ENCODE measurements at places on chromosomes 6 and 20.

DNA sequence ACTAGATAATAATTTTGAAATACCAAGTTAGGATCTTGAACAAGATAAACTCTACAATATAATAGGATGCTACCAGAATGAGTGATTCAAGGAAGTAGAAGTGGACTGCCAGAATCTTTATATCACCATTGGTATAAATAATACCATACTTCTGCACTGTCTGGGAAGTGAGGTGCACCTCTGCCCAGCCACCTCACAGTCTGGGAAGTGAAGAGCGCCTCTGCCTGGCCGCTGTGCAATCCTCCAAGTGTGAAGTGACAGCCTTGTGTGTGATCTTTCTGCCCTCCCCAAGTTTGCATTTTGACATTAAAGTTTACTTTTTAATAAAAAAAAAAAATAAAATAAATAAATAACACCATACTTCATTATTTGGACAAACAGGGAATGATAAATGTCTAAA, 18.8 kb downstream of the LATS1 start:
- no peak for DNase-seq

DNA sequence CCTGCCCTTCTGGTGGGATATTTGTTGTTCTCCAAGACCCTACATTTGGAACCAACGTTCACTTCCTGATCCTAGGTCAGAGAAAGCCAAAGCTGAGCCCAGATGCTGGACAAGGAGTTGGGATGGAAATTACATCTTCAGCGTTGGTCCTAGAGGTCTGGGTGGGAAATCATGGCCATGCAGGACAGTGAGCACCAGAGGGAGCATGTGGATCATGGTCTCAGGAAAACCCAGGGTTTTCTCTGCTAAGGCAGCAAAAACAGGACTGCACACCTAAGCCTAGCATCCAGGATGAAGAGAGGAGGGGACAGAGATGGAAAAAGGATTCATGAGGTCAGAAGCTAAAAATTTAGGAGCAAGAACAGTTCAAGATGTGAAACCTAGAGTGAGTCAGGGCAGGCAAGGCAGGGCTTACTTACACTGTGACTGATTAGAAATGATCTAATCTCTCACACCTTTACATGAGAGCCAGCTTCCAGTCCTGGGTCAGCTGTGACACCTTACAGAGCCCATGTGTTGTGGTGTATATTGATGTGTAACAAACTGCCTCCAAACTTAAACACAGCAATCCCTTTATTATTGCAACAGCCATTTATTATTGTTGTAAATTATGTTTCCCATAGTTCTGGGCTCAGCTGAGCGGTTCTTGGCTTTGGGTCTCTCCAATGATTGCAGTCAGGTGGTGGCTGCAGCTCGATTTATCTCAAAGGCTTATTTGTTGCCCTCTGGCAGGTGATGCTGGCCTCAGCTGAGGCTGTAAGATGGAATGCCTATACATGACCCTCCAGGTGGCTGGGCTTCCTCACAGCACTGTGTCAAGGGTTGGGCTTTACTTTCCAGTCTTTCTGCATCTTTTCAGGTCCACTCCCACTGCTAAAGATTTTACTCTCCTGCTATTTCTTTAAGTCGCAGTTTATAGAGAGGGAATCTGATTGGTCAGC, 6.5 kb downstream of the C20orf202 start:
- DNase-seq: peak; percentile 21

DNA sequence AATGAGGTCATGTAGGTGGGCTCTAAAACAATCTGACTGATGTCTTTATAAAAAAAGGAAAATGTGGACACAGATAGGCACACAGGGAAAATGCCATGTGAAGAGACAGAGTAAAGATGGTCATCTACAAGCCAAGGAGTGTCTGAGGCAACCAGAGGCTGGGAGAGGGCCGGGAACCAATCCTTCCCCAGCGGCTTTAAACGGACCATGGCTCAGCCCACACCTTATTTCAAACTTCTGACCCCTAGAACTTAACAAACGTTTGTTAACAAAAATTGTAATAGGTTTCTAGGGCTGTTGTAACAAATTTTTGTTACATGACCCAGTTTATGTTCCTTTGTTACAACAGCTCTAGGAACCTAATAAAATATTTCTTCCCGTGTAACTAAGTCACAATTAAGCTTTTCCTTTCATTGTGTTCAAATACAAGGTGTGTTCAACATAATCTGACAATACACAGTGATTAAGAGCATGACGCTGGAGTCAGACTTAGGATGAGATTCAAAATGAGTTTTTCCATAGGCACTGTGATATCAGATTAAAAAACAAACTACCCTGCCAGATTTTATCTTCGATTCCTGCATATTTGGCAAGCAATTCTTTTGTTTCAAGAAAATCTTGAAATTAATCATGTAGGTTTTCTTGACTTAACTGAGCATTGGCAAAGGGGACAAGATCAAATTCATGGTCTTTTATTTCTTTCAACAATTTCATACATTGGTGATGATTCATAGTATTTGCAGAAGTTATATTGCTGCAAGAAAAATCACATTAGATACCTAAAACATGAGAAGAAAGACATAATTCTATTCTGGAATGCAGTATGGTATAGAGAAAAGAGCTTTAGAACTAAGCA, 169.5 kb upstream of the RIPOR2 start:
- no peak for DNase-seq

DNA sequence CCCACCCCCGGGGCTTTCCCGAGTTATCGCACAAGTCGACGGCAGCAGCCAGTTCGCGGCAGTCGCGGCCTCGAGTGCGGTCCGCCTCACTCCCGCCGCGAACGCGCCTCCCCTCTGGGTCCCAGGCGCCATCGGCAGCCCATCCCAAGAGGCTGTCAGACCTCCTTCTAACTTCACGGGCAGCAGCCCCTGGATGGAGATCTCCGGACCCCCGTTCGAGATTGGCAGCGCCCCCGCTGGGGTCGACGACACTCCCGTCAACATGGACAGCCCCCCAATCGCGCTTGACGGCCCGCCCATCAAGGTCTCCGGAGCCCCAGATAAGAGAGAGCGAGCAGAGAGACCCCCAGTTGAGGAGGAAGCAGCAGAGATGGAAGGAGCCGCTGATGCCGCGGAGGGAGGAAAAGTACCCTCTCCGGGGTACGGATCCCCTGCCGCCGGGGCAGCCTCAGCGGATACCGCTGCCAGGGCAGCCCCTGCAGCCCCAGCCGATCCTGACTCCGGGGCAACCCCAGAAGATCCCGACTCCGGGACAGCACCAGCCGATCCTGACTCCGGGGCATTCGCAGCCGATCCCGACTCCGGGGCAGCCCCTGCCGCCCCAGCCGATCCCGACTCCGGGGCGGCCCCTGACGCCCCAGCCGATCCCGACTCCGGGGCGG, 1.6 kb downstream of the GNAS start:
- no peak for DNase-seq

DNA sequence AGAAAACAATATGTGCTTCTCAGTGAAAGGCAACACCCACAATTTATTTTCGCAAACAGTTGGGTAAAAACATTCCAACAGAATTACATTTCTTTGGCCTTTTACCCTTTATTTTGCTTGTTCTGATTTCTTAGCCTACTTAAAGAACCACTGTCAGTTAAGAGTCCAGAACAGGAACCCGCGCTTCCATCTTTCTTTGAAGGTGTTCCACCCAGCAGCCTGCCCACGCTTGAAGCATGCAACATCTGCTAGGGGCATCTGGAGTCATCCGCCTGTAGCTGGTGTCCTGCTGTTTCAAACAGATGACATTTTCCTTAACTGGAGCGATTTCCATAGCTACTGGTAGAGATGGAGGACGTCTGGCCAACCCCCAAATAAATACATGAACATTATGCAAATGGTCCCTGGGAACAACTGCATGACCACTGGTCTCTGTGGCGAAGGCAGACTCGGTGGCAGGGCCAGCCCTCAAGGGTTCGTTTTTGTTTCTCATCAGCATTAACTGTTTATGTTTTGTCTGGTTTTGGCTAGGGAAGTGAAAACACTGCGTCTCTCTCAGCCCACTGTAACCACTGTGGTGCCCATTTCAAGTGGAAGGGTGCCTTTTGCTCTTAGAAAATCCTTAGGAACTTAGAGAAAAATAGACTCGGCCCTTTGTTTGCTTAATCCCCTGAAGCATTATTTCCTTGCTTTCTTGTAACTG, 51.6 kb downstream of the LAMA4 start:
- no peak for DNase-seq

- DNase-seq: no peak
Measured at GRCh38 chr20:15240801-15241200, 903.4 kb upstream of the FLRT3 start.

DNA sequence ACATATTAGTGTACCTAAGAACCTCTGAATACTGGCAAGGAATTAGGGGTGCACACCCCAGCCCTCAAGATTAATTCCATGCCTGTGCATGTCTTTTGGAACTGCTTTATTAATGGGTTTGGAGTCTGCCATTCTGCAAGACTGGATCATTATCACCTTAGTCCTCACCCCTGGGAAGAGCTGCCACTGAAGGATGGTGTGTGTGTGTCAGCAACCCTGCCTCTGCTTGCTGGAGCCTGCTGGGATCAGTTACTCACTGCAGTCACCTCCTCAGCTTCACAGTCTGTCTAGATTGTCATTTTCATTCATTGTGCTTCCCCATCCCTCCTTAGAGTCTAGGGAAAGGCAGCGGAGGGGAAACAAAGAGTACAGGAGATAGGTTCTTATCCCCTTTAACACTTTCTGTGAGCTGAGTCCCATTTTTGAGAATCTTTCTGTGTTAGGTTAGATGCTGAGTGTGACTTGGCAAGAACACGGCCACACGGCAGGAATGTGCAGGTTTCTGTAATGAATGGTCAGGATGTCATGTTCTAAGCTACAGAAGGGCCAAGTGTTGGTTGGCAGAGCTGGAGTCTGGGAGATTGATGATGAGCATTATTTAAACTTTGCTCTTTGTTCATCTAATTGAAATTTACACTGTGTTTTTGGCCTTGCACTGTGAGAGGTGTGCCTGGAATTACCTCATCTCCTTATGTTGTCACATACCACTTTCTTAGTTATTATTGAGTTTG, 21.1 kb downstream of the GHRH start:
- no peak for DNase-seq

DNA sequence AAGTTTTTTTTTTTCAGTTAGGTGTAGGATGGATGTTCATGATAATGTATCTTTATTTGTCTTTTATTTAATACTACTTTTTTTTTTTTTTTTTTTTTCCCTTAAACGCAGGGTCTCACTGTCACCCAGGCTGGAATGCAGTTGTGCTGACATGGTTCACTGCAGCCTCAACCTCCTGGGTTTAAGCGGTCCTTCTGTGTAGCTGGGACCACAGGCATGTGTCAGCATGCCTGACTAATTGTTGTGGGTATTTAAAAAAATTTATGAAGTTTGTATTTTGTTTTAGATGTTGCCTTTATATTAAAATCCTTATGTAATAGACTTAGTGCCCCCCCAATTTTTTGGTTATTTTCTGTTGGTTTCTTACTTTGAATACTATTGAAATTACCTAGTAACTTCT, 42.6 kb downstream of the NCOA3 start:
- no peak for DNase-seq

All from small intestine (tissue), 16 donors.